ENCODE measurements at places on chromosomes 1 and 21. TPM values are rescaled to one million over a fixed set of nuclear protein-coding genes. Genes with fewer than 3 reads are reported as not detected.

The LDLRAD1 gene
- total RNA-seq, result not detected

The KANK4 gene
- not detected for total RNA-seq

The C1QC gene
- total RNA-seq, result not detected

The C1QTNF12 gene
- total RNA-seq, result 0.25 TPM

The SYNC gene
- total RNA-seq, result 14.7 TPM

The SOX13 gene
- total RNA-seq, result 7.4 TPM

The SNRPE gene
- 55.8 TPM for total RNA-seq

The PLA2G2A gene
- total RNA-seq, result not detected

The RIMKLA gene
- under 0.01 TPM for total RNA-seq

The TSPAN2 gene
- 5.9 TPM for total RNA-seq

The ANGPTL1 gene
- not detected for total RNA-seq

The FCRL5 gene
- not detected for total RNA-seq

DNA sequence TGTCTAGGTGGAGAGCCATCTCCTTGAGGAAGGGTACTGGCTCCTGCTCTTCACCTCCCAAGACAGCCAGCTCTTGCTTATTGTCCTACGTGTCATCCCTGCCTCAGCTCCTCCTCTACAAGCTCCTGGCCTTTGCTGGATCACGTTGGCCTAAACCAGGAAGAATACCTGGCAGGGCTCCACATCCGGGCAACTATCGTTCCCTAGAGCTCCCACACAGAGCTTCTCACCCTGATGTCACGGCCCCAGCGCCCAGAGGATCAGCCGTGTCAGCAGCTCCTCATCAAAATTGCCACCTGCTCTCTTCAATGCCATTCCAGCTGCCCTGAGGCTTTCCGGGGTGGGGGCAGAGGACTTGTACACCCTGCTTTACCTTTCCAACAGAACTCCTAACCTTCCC lies 1.9 kb upstream of the TPM3 start:
- peak; percentile 48 for DNase-seq

GRCh38 chr1:107254306-107254705 lies 113.5 kb downstream of the NTNG1 start:
- no peak for DNase-seq

DNA sequence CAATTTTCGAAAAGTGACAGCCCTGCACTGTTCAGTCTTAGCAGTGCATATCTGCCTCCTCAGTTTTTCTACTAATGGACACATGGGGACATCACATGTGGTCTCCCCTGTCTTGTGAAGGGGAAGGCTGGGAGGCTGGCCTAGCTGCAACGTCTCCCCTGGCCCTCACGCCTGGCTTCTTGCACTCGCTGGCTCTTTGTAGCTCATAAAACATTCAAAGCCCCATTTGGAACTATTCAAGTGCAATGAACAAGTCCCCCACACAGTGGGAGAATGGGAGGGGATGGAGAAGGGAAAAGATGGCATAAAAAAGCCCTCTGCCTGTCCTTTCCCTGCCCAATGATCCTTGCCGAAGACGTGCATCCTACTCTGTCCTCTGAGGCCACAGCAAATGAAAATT lies 73.6 kb downstream of the PGBD5 start:
- no peak for DNase-seq

DNA sequence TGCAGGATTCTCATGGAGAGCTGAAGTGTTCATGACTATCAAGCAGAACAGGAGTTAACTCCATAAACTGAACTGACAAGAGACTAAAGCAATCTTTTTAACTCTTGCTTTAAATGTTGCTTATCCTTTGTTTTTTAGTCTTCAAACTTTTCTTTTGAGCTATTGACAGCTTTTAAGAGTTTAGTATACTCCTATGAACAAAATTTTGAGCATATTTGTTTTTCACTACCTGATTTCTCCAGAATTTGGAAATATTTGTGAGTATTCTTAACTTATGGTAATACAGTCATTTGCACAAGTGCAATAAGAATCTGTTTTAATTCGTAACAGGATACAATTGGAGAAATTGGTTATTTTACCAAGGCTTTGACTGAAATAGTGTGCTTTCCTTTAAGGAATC lies 7.2 kb downstream of the DNAI4 start:
- no peak for DNase-seq

DNA sequence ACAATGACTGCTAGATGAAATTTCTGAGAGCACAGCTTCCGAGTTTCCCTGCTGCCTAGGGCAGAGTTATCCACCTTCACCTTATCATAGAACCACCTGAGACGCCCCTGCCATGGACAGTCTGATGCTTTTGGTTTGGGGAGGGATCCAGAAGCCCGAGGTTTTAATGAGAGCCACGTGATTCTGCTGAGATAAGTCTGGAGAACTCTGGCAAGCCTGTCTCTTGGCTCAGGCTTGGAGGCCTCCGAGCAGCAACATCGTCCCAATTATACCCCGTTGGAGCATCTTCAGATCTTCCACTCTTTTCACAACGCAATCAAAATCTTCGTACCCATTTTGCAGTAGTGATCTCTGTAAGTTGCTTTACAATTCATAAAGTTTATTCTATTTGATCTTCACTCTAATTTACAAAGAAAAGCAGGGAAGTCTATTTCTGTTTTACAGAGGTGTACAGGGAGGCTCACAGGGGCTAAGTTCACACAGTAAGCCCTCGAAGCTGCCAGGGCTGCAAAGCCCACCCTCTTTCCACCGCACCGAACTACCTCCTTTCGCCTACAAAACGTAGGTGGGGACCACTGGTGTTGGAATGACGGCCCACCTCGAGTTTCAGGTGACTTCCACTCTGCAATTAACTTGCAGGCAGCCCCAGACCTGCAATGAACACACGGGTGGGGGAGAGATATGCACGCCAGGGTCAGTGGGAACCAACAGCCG lies 513 bp upstream of the HHAT start:
- DNase-seq, result no peak

- DNase-seq, result no peak
These were observed 55.6 kb downstream of the GALNT2 start for GRCh38 chr1:230122366-230123279.

DNA sequence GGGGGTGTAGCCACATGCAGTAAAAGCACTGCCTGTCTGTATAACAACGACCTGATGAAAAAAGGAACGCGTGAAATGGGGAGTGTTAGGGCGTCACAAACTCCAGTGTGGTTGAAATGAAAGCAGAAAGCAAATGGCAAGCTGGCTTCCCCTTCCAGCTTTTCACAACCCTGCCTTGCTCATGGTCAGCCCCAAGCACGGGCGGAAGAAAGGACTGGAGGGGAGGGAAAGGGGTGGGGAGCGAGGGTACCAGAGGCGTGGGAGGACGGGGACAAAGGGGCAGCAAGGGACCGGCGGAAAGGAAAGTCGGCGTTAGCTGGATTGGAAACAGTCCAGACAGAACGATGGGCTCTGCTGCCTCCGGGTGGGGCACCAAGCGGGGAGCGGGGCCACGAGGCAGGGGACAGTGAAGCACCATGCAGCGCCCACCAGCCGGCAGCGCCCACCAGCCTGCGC lies 9.6 kb downstream of the VPS26C start:
- DNase-seq, result peak; percentile 50

DNA sequence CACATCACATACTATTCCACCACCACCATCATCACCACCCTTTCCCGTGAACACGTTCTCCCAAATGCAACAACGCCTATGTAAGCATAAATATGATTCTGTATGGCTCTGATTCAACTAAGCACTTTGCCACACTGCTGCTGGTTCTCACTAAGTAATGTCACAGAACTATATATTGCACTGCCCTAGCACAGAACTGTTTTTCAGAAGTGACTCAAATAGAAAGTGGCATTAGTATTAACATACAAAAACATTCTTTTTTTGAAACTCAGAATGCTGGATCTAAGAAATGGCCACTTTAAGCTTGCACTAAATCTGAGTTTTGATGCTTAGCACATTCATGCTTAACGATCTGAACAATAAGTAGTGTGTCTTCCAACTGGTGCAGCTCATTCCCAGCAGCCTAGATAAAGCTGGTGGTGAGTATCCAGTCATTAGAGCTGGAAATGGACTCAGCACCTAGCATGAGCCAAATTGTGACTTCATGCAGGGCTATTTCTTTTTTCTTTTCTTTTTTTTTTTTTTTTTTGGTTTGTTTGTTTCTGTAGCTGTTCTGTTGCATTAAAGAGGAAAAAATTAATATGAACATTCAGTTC lies 46.2 kb upstream of the ZC3H11B start:
- no peak for DNase-seq

DNA sequence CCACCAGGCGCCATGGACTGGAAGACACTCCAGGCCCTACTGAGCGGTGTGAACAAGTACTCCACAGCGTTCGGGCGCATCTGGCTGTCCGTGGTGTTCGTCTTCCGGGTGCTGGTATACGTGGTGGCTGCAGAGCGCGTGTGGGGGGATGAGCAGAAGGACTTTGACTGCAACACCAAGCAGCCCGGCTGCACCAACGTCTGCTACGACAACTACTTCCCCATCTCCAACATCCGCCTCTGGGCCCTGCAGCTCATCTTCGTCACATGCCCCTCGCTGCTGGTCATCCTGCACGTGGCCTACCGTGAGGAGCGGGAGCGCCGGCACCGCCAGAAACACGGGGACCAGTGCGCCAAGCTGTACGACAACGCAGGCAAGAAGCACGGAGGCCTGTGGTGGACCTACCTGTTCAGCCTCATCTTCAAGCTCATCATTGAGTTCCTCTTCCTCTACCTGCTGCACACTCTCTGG lies 3.8 kb downstream of the GJB3 start:
- DNase-seq, result no peak

- DNase-seq, result peak; percentile 7
These were observed 82.4 kb upstream of the GPR88 start for GRCh38 chr1:100455478-100456072.

GRCh38 chr1:82950606-82951200 lies 1048.2 kb downstream of the TTLL7 start:
- no peak for DNase-seq

DNA sequence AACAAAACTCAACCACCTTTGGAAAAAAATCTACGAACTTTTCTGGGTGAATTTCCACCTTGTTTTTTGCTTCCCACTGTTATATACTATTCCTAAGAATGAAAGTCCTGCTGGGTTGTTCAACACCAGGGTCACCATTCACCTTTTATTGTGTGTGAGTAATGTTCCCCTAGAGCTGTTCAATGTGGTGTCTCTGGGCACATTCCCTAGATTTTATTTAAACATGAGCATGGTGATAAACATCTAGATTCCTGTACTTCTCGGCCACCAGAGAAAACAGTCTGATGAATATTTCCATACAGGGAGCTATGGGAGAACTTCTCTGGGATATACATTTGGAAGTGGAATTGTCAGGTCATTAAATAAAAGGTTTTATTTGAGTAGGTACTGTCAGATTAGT lies 13.0 kb downstream of the FMN2 start:
- DNase-seq, result no peak

DNA sequence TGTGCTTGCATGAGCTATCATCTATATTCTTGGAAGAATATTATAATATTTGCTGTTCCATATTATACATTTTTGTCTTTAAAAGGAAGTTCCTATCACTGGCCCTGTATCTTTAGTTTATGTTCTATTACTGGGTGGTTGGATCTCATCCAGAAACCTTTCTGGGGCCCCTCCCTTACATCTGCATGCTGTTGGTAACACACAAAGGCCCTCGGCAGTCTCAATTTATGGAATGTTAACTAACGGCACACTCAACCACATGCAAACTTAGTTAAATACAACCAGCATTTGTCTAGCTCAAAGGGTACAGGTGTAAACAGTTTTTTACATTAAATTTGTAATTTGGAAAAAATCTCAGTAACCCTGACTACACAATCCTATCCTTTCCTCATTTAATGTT lies 9.7 kb upstream of the HYI start:
- no peak for DNase-seq

- peak; percentile 90 for DNase-seq
These were observed 13.8 kb downstream of the RGS4 start for GRCh38 chr1:163082971-163083370.
